Lower lobe of right lung (tissue), 2 donors: ENCODE measurements at places on chromosomes 2 and 18. TPM values are rescaled to one million over a fixed set of nuclear protein-coding genes. Genes with fewer than 3 reads are reported as not detected.

DNA sequence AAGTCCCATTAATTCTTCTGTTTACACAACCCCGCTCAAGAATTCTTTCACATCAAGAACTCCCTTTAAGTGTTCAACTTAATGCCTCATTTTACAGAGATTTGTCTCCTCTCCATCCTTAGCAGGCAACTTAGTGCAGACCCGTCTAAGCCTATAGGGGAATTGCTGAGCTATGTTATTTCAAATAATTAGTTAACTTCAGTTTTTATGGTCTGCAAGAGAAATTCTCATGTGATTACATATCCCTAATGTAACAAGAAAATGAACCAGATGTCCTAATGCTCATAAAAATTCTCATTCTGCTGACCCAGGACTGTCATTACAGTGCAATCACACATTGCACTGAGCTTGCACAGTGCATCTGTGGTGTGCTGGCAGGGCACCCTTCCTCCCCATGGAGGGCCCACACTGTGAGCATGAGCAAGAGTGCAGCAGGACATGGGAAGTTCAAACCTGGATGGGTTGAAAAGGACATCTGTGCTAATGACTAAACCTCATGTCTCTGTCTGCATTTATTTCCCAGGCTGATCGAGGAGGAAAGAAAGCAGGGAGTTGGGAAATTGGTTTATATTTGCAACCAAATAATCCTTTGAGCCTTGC, 97.1 kb downstream of the COL5A2 start:
- peak; percentile 45 for DNase-seq

DNA sequence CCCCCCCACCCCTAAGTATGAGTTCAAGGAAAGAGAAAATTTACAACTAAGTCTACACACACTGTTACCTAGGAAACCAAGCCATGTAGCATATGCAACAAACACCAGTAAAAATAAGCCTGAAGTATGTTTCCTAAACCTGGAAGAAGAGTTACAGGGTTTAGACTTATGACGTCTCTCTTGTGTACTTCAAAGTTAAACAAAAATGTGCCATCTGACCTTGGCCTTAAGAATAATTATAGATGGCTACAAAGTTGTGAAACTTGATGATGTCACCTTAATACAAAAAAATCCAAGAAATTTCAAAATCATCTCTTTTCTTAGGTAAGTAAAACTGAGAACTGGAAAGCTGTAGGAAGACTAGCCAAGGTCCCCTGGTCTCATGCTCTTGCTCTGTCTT, 297.6 kb upstream of the NRXN1 start:
- DNase-seq = no peak

DNA sequence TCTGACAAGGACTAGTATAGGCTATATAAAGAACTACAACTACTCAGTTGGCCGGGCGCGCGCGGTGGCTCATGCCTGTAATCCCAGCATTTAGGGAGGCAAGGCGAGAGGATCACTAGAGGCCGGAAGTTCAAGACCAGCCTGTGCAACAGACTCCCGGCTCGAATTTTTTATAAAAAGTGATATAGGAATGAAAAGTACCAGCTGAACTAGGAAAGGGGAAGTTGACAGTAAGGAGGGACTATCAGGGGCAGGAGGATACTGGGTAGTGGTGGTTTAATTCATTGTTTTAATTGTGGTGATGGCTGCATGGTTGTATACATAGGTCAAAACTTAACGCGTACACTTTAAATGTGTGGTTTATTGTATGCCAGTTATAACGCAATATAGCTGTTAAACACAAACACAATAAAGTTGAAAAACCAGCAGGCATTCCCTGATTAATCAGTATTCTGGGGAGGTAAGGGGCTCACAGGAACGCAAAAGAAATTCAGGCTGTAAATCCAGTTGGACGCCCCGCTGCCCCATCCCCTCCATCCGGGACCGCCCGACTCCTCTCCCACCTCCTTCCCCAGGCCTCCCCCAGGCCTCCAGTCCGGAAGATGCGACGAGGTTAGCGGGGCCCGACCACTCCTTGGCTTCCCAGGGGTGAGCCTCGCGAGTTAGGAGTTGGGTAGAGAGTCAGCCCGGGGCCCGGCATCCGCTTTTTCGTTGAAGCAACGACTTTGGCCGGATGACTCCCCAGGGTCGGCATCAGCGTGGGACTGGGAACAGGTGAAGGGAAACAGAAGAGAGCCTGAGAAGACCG, 746 bp upstream of the POLR1B start:
- DNase-seq = peak; percentile 81

DNA sequence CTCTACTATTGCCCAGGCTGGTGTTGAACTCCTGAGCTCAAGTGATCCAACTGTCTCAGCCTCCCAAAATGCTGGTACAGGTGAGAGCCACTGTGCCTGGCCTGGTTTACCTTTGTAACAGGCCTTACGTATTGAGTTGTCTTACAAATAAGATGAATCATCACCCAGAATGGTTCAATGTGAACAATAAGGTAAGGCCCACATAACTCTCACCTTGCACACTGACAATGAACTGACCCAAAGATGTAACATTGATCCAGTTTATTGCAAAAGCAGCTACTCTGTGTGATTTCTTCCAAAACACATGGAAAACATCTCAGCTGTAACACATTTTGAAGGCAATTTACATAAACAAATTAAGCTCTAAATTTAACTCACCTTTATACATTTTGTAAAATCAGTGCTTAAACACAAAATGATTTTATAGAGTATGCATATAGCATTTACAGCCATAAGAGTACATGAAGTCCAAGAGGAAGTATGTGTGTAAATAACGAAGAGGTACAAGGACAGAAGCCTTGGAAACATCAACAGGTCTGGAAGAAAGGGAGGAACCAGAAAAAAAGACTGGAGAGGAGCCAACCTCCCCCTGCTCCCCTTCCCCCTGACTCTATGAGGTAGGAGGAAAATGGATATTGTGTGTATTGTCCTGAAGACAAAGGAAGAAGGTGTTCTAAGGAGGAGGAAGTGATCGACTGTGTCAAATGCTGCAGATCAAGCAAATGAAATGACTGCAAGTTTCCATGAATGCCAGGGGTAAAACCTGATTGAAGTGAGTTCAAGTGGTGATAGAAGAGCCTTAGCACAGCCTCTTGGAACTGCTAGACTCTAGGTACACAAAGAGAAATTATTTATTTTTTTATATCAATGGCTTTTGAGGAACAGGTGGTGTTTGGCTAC, 5.6 kb upstream of the WDFY1 start:
- no peak for DNase-seq

DNA sequence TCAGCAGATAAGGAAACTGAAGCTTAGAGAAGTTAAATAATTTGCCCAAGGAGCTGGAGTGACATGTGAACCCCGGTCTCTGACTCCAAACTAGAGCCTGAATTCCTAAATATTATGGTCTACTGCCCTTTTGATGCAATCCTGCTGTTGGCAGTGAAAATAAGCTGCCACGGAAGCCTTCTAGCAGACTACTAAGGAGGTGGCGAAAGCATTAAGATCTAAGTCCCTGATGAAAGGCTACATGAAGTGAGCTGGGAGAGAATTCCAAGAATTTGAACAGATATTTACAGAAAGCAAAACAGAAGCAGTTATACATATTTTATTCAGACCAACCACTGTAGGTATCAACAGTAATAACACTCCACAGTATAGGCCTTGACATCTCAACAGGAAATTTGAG, 28.1 kb downstream of the TRMT61B start:
- DNase-seq = no peak

GRCh38 chr18:21314724-21315123, 72.7 kb downstream of the GREB1L start:
- DNase-seq = no peak

- DNase-seq = no peak
Observed at GRCh38 chr2:6650311-6650710, 215.4 kb downstream of the CMPK2 start.

DNA sequence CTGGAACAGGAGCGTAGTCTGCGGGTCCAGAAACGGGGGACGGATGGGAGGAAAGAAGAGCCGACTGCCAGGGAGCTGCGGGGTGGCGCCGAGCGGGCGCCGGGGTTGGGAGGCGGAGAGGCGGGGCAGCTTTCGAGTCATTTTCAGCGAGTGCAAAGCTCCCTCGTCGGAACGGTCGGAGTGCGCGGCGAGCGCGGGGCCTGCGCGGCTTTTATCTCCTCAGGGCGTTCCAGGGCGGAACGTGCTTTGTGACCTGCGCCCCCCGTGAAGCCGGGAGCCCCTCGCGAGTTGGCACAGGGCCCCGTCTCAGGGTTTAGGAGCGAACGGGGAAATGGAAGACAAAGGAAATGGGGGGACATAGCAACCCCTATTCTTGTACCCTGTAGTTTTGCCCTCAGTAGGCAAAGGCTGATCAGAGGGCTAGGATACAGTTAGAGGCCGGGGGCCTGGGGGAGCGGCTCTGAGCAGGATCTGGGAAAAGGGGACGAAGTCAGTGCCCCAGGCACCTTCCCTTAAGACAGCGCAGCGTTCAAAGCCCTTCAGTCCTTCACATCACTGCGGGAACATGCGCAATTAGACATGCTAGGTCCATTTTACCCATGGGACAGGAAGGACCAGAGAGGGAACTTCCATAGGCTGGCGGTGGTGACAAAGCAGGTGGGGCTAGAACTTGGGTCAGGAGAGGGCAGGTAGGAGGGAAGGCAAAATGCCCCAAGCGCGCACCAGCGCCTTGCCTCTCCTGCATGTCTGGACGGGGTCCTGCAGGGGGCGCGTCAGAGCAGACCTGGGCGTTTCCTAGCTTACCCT, 60.1 kb upstream of the IL1RL1 start:
- DNase-seq = peak; percentile 83

GRCh38 chr2:109213646-109214433, 84.8 kb downstream of the SH3RF3 start:
- DNase-seq = peak; percentile 57

The BOLL gene
- total RNA-seq = not detected

The RAX gene
- total RNA-seq = not detected

The VWA3B gene
- total RNA-seq = 7.9 TPM
